ENCODE measurements at places on chromosomes 2 and 18.

- no peak for DNase-seq
Observed at GRCh38 chr18:52452427-52452826, 112.4 kb downstream of the DCC start.

GRCh38 chr2:44211183-44211582 is 42.5 kb downstream of the PPM1B start:
- DNase-seq = no peak

GRCh38 chr2:74821177-74822126 is 12.5 kb upstream of the HK2 start:
- DNase-seq = no peak

DNA sequence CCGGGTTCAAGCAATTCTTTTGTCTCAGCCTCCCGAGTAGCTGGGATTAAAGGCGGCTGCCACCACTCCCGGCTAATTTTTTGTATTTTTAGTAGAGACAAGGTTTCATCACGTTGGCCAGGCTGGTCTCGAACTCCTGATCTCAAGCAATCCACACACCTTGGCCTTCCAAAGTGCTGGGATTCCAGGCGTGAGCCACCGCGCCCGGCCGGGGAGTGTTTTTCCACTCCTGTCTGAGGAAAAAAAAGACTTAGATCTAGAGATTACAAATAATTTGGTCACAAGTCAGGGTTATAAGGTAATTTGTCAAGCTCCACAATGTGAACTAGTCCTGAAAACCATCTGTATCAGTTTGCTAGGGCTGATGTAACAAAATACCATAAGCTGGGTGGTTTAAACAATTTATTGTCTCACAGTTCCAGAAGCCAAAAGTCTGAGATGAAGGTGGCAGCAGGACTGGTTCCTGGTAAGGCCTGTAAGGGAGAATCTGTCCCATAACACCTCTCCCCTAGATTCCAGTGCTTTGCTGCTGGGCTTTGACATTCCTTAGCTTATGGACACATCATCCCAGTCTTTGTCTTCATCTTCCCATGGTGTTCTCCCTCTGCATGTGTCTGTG is 40.7 kb upstream of the SP3 start:
- no peak for DNase-seq

GRCh38 chr18:3107740-3108151 is 94.8 kb upstream of the LPIN2 start:
- no peak for DNase-seq

GRCh38 chr18:38427234-38427633 is 861.6 kb upstream of the CELF4 start:
- no peak for DNase-seq

GRCh38 chr2:159427048-159427447 is 140.5 kb upstream of the WDSUB1 start:
- DNase-seq = no peak
